ENCODE measurements at places on chromosomes 2 and 18.

GRCh38 chr2:115684345-115684744, 1241.9 kb downstream of the DPP10 start:
- DNase-seq = no peak

GRCh38 chr18:22900558-22901238, 32.4 kb upstream of the RBBP8 start:
- DNase-seq = no peak

DNA sequence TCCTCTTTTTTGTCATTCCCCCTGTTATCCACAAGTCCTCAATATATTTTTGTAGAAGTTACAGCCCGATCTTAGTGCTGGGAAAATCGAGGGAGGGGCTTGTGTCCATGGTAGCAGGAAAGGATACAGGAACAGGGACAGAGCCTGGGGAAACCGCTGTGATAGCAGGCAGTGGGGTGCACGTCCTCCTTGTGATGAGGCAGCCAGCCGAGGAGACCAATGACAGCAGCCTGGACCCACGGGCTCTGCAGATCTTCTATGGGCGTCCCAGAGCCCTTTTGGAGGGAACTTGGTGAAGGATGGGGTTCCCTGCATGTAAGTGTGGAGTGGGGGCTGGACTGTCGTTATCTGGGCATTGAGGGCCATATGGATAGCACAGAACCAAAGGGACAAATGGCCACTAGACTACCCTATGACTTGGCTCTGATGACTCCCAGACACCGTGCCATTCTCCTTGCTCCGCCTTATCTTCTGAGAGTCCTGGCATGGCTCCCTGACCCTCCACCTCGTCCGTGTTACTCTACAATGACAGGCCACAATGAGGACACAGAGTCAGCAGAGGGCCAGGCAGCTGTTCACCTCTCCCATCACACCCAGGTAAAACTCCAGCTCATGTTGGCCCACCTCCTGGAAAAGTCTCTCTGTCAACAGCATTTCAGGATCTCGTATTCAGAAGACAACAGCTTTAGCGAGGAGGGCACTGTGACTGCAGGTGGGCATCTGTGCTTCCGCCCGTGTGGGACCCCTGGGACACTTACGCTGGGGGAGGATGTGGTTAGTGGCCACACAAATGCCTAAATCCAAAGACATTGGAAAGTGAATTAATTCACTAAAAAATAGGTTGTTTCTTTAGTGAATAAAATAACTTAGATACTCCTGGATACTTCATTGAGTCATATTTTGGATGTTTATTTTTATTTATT, 100.1 kb downstream of the VAPA start:
- no peak for DNase-seq

GRCh38 chr2:100993294-100993693, 8.8 kb upstream of the RPL31 start:
- DNase-seq = no peak

DNA sequence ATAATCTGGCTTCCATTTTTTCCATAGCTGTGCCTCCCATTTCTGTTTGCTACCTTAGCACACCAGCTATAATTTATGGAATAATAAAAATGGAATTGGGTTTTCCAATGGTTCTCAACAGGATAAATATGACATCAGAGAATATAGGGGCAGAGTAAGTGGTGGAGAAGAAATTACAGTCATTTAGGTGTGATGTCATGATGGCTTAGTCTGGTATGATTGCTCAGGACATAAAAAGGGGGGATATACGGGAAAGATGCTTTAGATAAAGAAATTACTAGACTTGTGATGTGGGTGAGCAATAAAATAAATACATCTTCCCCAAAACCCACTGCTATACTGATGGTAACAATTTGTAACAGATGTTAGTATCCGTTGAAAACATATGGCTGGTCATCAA, 21.6 kb upstream of the KIF5C start:
- DNase-seq = no peak

- no peak for DNase-seq
Observed at GRCh38 chr18:45962866-45963265, 4.3 kb downstream of the EPG5 start.

DNA sequence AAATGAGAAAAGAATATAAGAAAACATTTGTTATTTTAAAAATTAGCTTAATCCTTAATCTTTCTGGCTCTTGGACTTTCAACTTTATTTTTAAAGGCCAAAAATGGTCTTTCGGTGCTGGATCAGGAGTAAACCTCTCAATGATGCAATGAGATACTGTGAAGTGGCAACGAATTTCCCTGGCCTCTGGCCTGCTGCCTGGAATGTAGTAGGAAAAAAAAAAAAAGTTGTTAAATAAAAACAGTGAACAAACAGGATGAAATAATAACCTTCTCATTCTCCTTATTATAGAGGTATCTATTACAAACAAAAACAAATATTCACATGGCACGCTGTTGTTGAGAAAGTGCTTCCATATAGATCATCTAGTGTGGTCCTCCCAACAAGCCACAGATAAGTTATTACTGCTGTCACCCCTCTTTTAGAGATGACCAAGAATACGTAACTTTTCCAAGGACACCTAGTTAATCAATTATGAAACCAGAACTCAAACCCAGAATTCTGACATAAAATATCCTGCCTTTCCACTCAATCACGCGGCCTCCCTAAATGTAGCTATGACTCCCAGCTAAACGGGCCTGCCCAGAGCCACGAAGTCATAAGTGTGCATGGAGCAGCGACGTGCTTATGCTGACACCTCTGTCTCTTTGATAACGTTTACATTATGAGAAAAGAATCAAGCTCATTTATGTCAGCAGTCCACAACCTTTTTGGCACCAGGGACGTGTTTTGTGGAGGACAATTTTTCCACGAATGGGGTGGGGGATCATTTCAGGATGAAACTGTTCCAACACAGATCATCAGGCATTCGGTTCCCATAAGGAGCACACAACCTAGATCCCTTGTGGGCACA, 170.9 kb downstream of the BCL2 start:
- DNase-seq = no peak

- DNase-seq = no peak
Observed at GRCh38 chr2:228987441-228988155, 283.5 kb downstream of the PID1 start.

DNA sequence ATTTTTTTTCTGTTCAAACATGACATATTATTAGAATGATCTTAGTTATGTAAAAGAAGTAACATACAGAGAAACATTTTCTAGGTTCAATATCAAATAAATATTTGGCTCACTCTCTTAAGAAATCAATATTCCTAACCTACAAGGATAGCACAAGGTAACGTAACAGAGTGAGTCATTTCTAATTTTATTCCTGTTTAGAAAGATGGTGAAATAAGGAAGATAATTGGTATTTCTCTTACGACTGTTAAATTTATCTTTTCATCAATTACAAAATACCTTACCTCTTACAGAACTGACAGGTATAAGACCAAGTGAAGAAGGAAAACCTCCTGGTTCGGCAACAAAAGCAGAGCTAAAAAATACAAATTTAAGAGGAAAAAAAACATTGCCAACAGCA, 45.1 kb downstream of the PRELID3A start:
- no peak for DNase-seq

- no peak for DNase-seq
Observed at GRCh38 chr2:146870691-146871090, 974.1 kb upstream of the ACVR2A start.

DNA sequence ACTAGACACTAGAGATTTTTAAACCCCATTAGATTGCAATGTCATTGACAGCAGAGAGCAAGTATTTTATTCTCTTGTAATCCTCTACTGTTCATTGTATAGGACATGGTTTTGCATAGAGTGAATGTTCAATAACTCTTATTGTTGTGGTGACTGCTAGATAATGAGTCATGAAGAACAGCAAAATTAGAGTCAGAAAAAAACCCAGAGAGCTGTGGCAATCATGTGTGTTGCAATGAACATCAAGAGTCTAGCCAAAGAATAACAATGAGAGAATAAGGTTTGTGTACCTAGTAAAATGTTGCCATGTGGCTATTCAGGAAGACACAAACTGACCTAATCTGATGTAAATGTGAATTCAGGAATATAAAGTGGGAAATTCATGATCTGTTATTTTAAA, 684.0 kb downstream of the DSC3 start:
- DNase-seq = no peak

GRCh38 chr18:57128220-57128932, 18.5 kb upstream of the BOD1L2 start:
- DNase-seq = no peak

DNA sequence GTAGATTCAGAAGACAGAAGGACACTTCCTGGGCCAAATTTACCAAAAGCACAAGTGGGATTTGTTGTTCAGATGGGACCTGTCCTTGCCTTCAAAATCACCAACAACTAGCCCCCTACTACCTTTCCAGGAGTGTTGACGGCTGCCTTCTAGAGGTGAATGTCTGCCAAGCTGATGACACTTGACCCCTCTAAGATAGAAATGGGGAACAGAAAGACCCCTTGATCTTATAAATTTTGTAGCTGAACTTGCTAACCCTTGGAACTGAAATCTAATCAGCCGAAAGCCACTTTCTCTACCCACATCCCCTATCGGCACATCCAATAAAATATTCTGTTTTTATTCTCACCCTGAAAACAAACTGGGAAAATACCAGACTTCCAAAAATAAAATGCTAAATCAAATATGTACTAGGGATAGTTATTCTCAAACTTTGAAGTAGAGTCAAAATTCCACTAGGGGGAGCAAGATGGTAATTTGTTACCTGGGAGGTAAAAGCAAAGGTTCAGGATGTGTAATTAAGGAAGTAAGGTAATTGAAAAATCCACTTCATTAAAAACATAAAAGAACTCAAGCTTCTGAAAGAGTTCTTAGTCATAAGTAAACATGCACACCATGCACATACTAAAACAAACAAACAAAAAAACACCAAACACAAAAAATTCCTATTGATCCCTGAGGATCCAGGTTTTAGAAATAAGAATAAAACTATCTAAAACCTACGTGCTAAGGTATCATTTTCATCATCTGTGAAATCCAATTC, 119.2 kb downstream of the ANKRD44 start:
- DNase-seq = peak; percentile 12

- DNase-seq = no peak
Observed at GRCh38 chr2:101199251-101199791, 48.1 kb upstream of the TBC1D8 start.

GRCh38 chr2:163592954-163593622, 142.7 kb downstream of the FIGN start:
- no peak for DNase-seq

DNA sequence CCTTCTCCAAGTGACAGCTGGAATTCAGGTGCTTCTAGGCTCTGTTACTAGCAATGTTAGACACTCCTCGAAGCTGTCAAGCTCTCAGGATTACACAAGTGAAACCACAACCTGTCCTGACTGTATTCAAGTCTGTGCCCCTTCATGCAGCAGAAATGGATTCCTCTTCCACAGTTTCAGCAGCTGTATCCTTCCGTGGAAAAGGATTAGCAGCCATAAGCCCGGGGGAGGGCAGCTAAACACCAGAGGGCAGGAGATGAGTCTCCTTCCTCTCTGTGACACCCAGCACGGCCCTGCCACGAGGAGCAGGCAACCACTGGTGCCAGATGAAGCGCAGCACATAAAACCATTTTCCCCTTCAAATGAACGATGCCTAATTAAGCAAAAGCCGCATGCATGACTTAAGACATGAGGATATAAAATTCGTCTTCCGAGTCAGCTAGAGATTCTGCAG, 1.2 kb downstream of the ST3GAL5 start:
- peak; percentile 75 for DNase-seq

DNA sequence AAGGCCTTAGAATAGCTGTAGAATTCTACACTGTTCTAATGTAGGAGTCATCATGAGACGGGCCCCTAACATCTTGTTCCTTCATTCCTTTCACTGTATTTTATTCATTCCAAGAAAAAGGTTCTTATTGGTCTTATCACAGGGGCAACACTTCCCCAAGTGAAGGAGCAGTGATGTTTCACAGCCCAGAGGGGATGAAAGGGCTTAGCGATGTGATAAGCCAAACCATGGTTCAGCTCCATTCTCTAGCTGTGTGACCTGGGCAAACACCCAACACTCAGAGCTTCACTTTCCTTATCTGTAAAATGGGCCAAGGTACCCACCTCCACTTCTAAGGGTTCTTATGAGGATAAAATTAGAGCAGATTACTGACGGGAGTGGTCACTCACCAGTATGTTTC, 25.4 kb upstream of the HS6ST1 start:
- no peak for DNase-seq

DNA sequence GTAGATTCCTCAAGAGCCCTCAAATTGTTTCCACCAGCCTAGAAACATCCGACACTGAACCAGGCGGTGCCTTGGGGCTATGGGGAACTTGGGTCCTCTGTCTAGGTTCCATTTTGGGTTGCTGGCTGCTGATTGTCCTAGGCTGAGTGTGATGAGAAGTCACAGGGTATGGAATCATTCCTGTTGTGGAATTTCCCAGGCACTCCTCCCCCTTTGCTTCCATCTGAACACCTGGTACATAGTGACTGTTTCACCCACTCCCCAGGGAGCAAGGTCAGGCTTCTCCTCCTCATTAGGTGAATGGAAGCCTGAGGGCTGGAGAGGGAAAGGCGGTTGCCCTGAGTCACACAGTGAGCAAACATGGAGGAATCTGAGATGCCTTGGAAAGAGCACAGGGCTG, 4.5 kb downstream of the KIF3C start:
- DNase-seq = no peak

DNA sequence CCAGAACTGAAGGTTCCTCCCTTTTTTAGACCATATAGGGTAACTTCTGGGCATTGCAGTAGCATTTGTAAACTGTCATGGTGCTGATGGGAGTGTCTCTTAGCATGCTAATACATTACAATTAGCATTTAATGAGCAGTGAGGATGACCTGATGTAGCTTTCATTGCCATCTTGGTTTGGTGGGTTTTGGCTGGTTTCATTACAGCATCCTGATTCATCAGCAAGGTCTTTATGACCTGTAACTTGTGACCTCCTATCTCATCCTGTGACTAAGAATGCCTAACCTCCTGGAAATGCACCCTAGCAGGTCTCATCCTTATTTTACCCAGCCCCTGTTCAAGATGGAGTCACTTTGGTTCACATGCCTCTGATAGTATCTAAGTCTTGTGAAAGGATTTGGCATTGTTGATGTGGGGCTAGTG, 159.0 kb downstream of the TMX3 start:
- no peak for DNase-seq

DNA sequence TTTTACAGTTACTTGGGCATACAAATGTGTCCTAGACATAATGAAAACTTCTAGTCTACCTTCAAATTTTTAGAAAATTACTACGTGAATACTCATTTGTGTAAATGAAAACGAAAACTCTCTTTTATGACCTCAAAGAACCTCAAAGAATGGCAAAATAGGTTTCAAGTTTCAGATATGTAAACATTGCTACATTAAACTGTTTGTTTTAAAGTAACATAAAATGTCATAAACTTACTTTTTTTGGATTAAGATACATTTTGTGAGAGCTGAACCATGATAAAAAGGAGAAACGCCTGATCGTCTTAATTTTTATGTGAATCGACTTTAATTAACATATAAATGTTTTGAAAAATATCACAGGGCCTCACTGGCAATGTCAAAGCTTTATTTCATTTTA, 91.4 kb downstream of the PPP1R1C start:
- no peak for DNase-seq

DNA sequence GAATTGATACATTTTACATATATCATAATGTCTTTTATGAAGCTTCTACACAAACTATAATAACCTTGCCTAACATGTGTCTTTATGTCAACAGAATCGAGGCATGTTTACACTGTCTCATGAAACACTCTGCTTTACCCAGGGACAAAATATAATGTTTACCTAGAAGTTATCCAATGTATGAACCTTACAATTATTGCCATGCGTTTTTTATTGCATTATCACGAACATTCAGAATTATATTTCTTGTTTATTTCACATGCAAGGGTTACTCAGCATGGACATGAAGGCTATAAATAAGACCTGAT, 19.8 kb downstream of the LONRF2 start:
- no peak for DNase-seq

Data from retina (tissue), 1 donor.